ENCODE measurements at places on chromosomes 1 and 21.

GRCh38 chr1:41386196-41386663 is 25.0 kb downstream of the FOXO6 start:
- no peak for DNase-seq

DNA sequence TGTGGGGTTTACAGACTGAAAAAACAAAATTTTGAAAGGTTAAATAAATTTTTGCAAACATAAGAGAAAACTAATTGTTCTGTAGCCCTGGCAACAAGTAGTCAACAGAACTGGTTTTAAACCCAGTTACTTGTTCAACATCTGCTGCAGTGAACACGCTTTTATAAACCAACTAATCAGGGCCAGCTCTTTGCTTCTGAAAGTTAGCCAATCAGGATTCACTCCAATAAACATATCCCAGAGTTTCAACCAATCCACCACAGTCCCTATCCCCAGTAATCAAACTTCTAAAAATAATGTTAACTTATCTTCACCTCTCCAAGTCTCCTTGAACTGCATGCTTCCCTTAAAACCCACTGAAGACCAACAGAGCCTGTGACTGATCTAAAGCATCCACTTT is 306.6 kb downstream of the CTH start:
- DNase-seq: no peak

- no peak for DNase-seq
Observed at GRCh38 chr1:70247122-70247521, 25.9 kb downstream of the SRSF11 start.

- no peak for DNase-seq
Observed at GRCh38 chr1:229376521-229376920, 33.7 kb upstream of the CCSAP start.

DNA sequence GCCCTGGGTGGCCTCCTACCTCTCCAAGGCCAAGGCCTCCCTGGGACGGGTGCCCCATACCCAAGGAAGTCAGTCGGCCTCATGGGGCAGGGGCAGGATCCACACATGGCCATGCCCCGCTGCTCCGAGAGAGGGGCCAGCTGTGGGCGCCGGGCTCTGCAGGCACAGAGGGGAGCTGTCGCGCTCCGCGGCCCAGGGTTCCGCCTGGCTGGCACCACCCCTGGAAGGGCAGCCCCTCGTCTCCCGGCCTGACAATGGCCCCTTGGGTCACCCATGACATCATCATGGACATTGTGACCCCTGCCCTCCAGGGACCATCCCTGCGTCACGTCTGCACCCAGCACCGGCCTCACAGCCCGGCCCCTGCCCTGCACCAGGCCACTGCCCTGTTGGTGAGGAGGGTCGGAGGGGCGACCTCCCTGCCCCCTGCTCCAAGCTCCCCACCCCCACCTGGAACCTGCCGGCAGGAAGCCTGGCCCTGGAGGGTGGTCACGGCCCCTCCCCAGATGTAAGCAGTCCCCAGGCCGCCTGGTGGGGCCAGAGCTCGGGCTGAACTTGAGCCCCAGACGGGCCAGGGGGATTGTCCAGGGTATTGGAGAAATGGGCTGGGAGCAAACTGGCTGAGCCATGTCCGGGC is 5.8 kb downstream of the TTLL10 start:
- no peak for DNase-seq

GRCh38 chr1:232238009-232238408 is 391.9 kb downstream of the SIPA1L2 start:
- DNase-seq: no peak

DNA sequence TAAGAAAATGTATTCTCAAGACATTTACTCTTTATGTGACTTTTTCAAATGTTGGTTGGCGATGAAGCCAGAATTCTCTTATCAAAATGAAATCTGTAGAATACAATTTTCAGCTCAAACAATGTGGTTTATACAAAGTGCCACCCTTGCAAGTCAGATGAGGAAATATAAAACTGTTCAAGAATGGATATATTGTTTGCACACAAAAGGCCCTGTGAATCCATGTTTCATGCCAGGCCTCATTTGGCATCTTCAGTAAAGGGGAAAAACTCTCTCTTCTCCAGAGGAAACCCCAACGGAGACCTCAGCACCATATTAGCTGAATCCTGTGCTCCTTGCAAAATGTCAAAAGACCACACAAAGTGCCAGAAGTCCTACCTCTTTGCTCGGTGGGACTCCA is 310.4 kb downstream of the RRAGC start:
- no peak for DNase-seq

- DNase-seq: no peak
Observed at GRCh38 chr21:20519076-20519475, 479.1 kb upstream of the NCAM2 start.

- no peak for DNase-seq
Observed at GRCh38 chr21:41701749-41702148, 65.1 kb downstream of the RIPK4 start.
